ENCODE measurements at places on chromosomes 7 and 10. TPM values are rescaled to one million over a fixed set of nuclear protein-coding genes. Genes with fewer than 3 reads are reported as not detected.

DNA sequence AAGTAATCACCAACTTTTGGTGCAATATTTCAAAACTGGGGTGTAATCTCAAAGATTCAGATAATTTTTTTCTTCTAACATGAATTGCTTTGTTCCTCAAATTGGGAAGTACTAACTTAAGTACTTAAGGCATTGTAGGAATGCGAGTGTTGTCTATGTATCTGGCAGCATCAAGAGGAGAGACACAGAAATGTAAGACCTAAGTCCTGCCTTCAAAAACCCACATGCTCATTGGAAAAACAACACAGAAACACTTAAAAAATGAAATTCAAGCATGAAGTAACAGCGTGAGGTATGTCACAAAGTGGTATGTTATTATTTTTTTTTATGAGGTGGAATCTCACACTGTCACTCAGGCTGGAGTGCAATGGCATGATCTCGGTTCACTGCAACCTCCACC lies 288.5 kb downstream of the ZEB1 start:
- no peaks in the 10 kb centered on the region for H3K36me3 ChIP-seq
- no peaks in the 10 kb centered on the region for H3K27me3 ChIP-seq
- no peak overlapping the region for H3K27ac ChIP-seq
- no peak overlapping the region for H3K4me3 ChIP-seq
- no peak for DNase-seq

- no peaks in the 10 kb centered on the region for H3K36me3 ChIP-seq
- H3K4me3 ChIP-seq, result no peak overlapping the region
- H3K27me3 ChIP-seq, result no peaks in the 10 kb centered on the region
- H3K27ac ChIP-seq, result no peak overlapping the region
- no peaks in the 10 kb centered on the region for H3K4me1 ChIP-seq
Measured at GRCh38 chr10:20381761-20382160, 515.4 kb downstream of the NEBL start.

DNA sequence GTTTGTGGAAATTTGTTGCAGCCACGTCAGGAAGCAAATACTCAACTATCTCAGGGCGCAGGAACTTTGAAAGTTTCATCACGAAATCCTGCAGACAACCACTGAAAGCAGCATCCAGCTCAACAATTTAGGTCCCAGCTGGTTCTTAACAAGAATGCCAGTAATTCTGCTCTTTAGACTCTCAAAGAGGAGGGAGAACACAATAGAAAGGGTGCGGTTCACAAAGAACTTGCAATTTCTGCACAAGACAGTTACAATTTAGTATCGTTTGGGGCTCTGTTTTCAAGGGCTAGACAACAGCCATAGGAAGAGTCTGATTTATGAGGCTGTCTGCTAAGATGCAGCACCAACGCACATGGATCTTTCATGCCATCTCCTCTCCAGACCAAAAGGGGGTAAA lies 223.1 kb downstream of the FGFR2 start:
- H3K27ac ChIP-seq, result no peak overlapping the region
- DNase-seq, result no peak
- H3K4me3 ChIP-seq, result no peak overlapping the region
- H3K27me3 ChIP-seq, result no peaks in the 10 kb centered on the region

DNA sequence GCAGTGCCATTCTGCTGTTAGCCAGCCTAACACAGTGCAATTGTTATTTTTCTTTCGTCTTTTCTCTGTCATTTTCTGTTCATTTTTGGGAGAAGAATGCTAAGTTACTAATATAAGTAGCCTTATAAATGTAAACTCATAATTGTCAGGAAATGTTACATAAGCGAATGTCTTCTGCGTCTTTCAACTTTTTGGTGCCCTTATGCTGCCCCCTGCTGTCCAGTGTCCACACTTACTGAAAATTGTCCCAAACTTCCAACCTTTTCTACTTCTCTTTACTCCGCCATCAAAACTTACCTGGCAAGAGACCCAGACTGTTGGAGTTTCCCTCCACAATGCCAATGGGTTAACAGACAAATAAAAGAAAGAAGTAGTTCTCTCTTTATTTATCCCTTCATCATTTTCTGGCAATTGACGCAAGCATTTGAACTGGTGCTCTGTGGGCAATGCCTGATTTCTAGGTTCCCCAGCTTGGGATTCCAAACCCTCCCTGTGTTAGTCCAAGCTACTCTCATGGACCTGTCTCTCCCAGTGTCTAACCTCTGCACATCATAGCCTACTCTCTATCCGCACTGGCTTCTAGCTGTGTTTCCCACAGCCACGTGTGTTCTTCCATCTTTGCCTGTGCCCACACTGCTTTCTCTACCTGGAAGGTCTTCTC lies 21.0 kb upstream of the EPC1 start:
- no peak overlapping the region for H3K27ac ChIP-seq
- peak; percentile 82 for DNase-seq
- H3K27me3 ChIP-seq, result no peaks in the 10 kb centered on the region
- H3K36me3 ChIP-seq, result no peaks in the 10 kb centered on the region
- H3K4me1 ChIP-seq, result no peaks in the 10 kb centered on the region

- DNase-seq, result peak; percentile 94
- H3K27me3 ChIP-seq, result no peaks in the 10 kb centered on the region
- no peaks in the 10 kb centered on the region for H3K36me3 ChIP-seq
- H3K4me3 ChIP-seq, result peak within 1 kb of the TSS; percentile 46
Measured at GRCh38 chr7:105963038-105963667, at the start of gene CDHR3. TSS of gene CDHR3 (plus strand) at chr7:105963264. CDS start at chr7:105963319, 55 bp downstream.

- DNase-seq, result no peak
- no peak overlapping the region for H3K4me3 ChIP-seq
- no peaks in the 10 kb centered on the region for H3K36me3 ChIP-seq
Measured at GRCh38 chr7:47577321-47577919, 4.5 kb downstream of the TNS3 start.

GRCh38 chr10:88062385-88062784 lies 199.0 kb downstream of the PTEN start:
- H3K27me3 ChIP-seq, result no peaks in the 10 kb centered on the region
- no peak overlapping the region for H3K4me3 ChIP-seq
- H3K4me1 ChIP-seq, result peaks cover 6% of the 10 kb centered on the region

GRCh38 chr7:105815576-105815975 lies 60.8 kb downstream of the ATXN7L1 start:
- no peak overlapping the region for H3K27ac ChIP-seq
- H3K4me3 ChIP-seq, result no peak overlapping the region

GRCh38 chr7:70738151-70738885 lies 393.6 kb upstream of the GALNT17 start:
- no peak overlapping the region for H3K27ac ChIP-seq
- H3K4me1 ChIP-seq, result no peaks in the 10 kb centered on the region
- DNase-seq, result peak; percentile 70

DNA sequence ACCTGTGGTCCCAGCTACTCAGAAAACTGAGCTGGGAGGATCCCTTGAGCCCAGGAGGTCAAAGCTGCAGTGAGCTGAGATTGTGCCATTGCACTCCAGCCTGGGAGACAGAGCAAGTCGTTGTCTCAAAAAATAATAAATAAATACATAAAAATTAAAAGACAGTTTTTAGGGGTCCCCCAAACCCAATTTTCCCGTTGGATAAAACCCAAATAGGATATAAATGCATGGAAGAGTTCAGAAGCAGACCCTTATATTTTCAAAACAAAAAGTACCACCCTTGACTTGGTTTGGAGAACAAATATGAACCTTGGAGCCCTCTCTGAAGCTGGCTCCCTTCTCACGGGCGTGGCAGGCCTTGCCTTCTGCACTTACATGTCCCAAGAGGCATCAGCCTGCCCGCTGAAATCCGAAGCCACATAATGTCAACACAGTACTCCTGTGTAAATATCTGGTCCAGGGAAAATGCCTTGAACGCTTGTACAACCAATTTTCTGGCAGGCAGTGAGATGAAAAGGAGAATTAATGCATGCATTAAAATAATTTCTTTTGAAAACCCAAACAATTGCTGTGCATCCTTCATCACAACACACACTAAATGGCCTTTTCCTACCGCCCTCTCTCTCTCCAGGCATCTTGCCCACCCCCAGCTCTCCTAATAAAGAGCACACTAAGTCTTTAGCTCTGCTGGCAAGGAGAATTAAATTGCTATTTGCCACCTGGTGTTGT lies 46.4 kb upstream of the PARD3 start:
- H3K36me3 ChIP-seq, result no peaks in the 10 kb centered on the region
- no peak overlapping the region for H3K27ac ChIP-seq
- DNase-seq, result peak; percentile 11
- H3K27me3 ChIP-seq, result no peaks in the 10 kb centered on the region

- no peak overlapping the region for H3K4me3 ChIP-seq
- peaks cover 22% of the 10 kb centered on the region for H3K36me3 ChIP-seq
- no peaks in the 10 kb centered on the region for H3K4me1 ChIP-seq
- DNase-seq, result no peak
- H3K27me3 ChIP-seq, result no peaks in the 10 kb centered on the region
Measured at GRCh38 chr7:123674399-123675180, 18.9 kb downstream of the LMOD2 start.

GRCh38 chr10:81843042-81843441 lies 32.0 kb upstream of the NRG3 start:
- H3K36me3 ChIP-seq, result no peaks in the 10 kb centered on the region
- DNase-seq, result no peak
- H3K27me3 ChIP-seq, result no peaks in the 10 kb centered on the region
- no peak overlapping the region for H3K27ac ChIP-seq
- no peaks in the 10 kb centered on the region for H3K4me1 ChIP-seq
- H3K4me3 ChIP-seq, result no peak overlapping the region

DNA sequence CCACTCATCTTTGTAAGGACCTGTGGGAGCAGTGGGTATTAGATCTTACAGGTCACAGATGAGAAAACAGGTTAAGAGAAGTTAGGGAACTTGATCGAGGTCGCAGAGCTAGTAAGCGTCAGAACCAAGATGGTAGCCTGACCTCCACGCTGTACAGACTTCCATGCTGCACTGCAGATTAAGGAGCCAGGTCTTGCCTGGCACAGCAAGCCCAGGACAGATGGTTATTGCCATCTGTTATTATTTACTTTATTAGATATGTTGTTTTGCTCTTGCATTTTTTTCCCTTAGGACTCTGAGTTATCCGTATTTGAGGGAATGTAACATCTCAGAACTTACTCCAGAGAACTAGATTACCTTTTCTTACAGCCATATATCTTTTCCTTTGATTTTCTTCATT lies 147.2 kb downstream of the NSUN6 start:
- no peak overlapping the region for H3K4me3 ChIP-seq
- H3K4me1 ChIP-seq, result no peaks in the 10 kb centered on the region
- H3K36me3 ChIP-seq, result no peaks in the 10 kb centered on the region

DNA sequence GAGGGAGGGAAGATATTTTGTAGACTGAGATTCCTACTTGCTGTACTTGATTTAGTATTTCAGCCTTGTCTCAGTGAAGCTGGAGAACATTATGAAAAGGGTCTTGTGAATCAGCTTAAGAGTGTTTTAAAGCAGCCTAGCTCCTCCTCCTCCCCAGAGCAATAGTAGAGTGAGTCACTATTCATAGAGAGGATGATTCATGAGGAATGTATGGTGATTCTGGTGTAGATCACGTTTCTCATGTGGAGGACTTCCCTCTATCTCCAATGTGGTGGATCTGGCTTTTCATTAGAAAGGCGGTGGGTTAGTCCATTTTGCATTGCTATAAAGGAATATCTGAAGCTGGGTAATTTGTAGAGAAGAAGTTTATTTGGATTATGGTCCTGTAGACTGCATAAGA lies 340.1 kb upstream of the CHRM2 start:
- no peaks in the 10 kb centered on the region for H3K4me1 ChIP-seq
- no peak overlapping the region for H3K27ac ChIP-seq
- DNase-seq, result no peak
- H3K27me3 ChIP-seq, result no peaks in the 10 kb centered on the region
- no peak overlapping the region for H3K4me3 ChIP-seq

DNA sequence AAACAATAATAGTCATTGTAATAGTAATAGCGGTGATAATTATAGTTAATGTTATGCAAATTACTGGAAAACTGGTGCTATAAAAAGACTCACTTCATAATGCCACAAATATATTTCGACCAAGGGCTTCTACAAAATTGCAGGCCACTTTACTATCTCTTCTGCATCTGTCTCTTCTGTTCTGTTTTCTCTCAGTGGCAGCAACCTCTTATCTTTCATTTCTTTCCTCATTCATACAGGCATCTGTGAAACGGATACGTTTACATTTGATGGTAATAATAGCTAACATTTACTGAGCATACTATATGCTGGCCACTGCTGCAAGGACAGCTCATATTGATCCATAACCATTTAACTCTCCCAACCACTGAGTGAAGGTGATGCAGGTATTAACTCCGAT lies 537.4 kb upstream of the PFKP start:
- no peak for DNase-seq
- H3K36me3 ChIP-seq, result no peaks in the 10 kb centered on the region
- H3K27me3 ChIP-seq, result no peaks in the 10 kb centered on the region
- H3K4me1 ChIP-seq, result no peaks in the 10 kb centered on the region
- H3K4me3 ChIP-seq, result no peak overlapping the region

DNA sequence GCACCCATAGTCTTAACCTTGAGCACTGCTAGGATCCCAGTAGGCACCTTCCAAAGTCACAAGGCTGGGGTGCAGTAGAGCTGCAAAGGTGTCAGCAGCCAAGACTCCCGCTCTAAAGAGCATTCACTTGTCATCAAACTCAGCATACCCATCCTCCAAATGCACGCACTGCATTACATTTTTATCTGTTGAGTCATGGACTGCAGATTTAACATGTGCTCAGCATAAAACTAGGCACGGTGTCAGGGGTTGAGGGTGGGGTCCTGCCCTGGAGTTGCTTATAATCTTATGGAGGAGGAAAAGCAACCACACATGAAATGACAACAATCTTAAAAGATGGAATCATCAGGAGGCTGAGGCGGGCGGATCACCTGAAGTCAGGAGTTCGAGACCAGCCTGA lies 102.6 kb downstream of the PARP12 start:
- H3K36me3 ChIP-seq, result no peaks in the 10 kb centered on the region
- H3K27ac ChIP-seq, result no peak overlapping the region
- no peak for DNase-seq

- H3K27ac ChIP-seq, result no peak overlapping the region
- H3K27me3 ChIP-seq, result no peaks in the 10 kb centered on the region
- H3K36me3 ChIP-seq, result peaks cover 8% of the 10 kb centered on the region
- no peaks in the 10 kb centered on the region for H3K4me1 ChIP-seq
- DNase-seq, result no peak
- H3K4me3 ChIP-seq, result no peak overlapping the region
Measured at GRCh38 chr10:63283093-63283492, 150.0 kb downstream of the NRBF2 start.

GRCh38 chr10:68315582-68315981 lies 16.3 kb upstream of the HNRNPH3 start:
- H3K27ac ChIP-seq, result no peak overlapping the region
- no peaks in the 10 kb centered on the region for H3K27me3 ChIP-seq
- no peaks in the 10 kb centered on the region for H3K4me1 ChIP-seq
- no peak for DNase-seq
- no peaks in the 10 kb centered on the region for H3K36me3 ChIP-seq

GRCh38 chr10:88672041-88672440 lies 7.8 kb downstream of the LIPF start:
- no peak for DNase-seq
- H3K27me3 ChIP-seq, result no peaks in the 10 kb centered on the region
- H3K36me3 ChIP-seq, result no peaks in the 10 kb centered on the region

Gene MARVELD1
- total RNA-seq, result 32.9 TPM

Gene ZNF239
- total RNA-seq, result 2.3 TPM

Gene SPDYE11
- not detected for total RNA-seq

Gene SPDYE6
- total RNA-seq, result not detected

Gene GIMAP7
- total RNA-seq, result not detected

Gene SORBS1
- 17.9 TPM for total RNA-seq

Gene STAG3
- total RNA-seq, result 1.2 TPM

Gene AGMO
- total RNA-seq, result 1.9 TPM

Gene FFAR4
- not detected for total RNA-seq

Gene GNG11
- 1.3 TPM for total RNA-seq

Gene NUB1
- 53.1 TPM for total RNA-seq

All from endodermal cell (in vitro differentiated cells).